ENCODE measurements at places on chromosomes 7 and 10. TPM values are rescaled to one million over a fixed set of nuclear protein-coding genes. Genes with fewer than 3 reads are reported as not detected.

GRCh38 chr10:116729243-116729642 lies 13.1 kb downstream of the HSPA12A start:
- peaks cover 17% of the 10 kb centered on the region for H3K4me1 ChIP-seq
- no peaks in the 10 kb centered on the region for H3K27me3 ChIP-seq
- H3K4me3 ChIP-seq = no peak overlapping the region
- H3K27ac ChIP-seq = no peak overlapping the region
- DNase-seq = no peak

DNA sequence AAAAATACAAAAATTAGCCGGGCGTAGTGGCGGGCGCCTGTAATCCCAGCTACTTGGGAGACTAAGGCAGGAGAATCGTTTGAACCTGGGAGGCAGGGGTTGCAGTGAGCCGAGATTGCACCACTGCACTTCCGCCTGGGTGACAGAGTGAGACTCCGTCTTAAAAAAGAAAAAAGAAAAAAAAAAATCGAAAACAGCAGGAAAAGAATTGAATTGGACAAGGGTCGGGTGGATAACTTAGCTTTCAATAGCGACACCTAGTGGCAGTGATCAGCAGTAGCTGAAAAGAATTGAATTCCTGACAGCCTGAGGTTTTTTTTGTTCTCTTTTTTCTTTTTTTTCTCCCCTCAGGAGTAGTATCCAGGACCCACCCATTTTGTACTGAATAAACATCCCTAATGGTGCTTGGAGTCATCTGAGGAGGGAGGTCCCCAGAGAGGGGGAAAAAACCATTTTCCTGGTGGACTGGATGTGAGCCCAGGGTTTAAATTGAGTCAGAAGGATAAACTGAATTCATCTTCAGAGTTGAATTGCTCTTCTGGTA lies 55.1 kb downstream of the CYCS start:
- no peak overlapping the region for H3K4me3 ChIP-seq
- peaks cover 22% of the 10 kb centered on the region for H3K4me1 ChIP-seq
- H3K27ac ChIP-seq = no peak overlapping the region
- H3K27me3 ChIP-seq = no peaks in the 10 kb centered on the region
- no peaks in the 10 kb centered on the region for H3K36me3 ChIP-seq

- no peak overlapping the region for H3K27ac ChIP-seq
- H3K4me1 ChIP-seq = no peaks in the 10 kb centered on the region
- DNase-seq = no peak
- no peak overlapping the region for H3K4me3 ChIP-seq
- no peaks in the 10 kb centered on the region for H3K27me3 ChIP-seq
Measured at GRCh38 chr10:16770670-16771069, 46.6 kb downstream of the RSU1 start.

DNA sequence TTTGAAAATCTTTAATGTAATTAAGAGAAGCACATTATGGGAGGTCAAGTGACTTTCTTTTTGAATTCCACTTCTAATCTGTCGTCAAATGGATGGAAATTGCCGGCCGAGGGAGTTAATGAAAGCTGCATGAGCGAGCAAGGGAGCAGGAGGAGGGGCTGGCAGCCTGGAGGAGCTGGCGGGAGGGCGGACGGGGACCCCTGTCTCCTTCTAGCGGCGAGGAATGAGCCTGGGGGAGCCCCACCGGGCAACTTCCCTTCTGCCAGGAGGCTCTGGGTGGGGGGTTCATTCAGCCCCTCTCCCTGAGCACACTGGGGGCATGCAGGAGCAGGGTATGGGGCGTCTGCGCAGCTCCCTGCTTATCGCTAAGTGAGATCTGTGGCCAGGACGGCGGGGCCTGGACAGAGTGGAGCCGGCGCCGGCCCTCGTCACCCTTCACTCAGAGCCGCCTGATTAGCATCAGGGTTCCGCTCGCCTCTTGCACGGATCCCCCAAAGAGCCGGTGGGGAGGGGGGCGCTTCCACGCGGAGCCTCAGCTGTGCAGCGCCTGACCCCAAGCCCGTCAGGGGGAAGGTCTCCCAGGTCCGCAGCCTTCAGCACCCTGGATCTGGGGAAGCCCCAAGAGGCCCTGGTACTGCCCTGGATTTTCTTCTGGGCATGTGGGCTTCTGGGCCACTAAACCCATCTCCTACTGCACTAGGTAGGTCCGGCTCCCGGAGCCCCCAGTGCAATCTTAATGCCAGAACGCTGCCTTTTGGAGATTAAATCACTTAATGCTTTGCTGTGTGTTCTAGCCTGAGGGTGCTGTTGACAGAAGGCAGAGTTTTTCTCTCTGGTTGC lies 680.8 kb downstream of the LRMDA start:
- no peak for DNase-seq
- H3K4me1 ChIP-seq = peaks cover 3% of the 10 kb centered on the region
- H3K27ac ChIP-seq = no peak overlapping the region
- H3K27me3 ChIP-seq = no peaks in the 10 kb centered on the region

- no peak overlapping the region for H3K27ac ChIP-seq
- no peak for DNase-seq
- H3K4me3 ChIP-seq = no peak overlapping the region
Measured at GRCh38 chr10:3166496-3167290, 5.9 kb downstream of the PITRM1 start.

- H3K36me3 ChIP-seq = no peaks in the 10 kb centered on the region
- H3K4me1 ChIP-seq = no peaks in the 10 kb centered on the region
- no peak overlapping the region for H3K27ac ChIP-seq
Measured at GRCh38 chr10:25417611-25418010, 242.8 kb downstream of the GPR158 start.

GRCh38 chr10:104657457-104657856 lies 16.4 kb downstream of the SORCS3 start:
- H3K27me3 ChIP-seq = no peaks in the 10 kb centered on the region
- DNase-seq = peak; percentile 44
- no peaks in the 10 kb centered on the region for H3K4me1 ChIP-seq
- no peak overlapping the region for H3K27ac ChIP-seq
- H3K36me3 ChIP-seq = no peaks in the 10 kb centered on the region

- no peaks in the 10 kb centered on the region for H3K36me3 ChIP-seq
- H3K27ac ChIP-seq = no peak overlapping the region
- DNase-seq = peak; percentile 31
- no peaks in the 10 kb centered on the region for H3K27me3 ChIP-seq
- peaks cover 31% of the 10 kb centered on the region for H3K4me1 ChIP-seq
- H3K4me3 ChIP-seq = no peak overlapping the region
Measured at GRCh38 chr10:6741541-6741941, 161.5 kb upstream of the PRKCQ start.

GRCh38 chr10:71868192-71868697 lies 17.2 kb upstream of the PSAP start:
- peaks cover 25% of the 10 kb centered on the region for H3K4me1 ChIP-seq
- peak; percentile 77 for DNase-seq
- H3K36me3 ChIP-seq = no peaks in the 10 kb centered on the region
- no peak overlapping the region for H3K4me3 ChIP-seq
- H3K27me3 ChIP-seq = no peaks in the 10 kb centered on the region

DNA sequence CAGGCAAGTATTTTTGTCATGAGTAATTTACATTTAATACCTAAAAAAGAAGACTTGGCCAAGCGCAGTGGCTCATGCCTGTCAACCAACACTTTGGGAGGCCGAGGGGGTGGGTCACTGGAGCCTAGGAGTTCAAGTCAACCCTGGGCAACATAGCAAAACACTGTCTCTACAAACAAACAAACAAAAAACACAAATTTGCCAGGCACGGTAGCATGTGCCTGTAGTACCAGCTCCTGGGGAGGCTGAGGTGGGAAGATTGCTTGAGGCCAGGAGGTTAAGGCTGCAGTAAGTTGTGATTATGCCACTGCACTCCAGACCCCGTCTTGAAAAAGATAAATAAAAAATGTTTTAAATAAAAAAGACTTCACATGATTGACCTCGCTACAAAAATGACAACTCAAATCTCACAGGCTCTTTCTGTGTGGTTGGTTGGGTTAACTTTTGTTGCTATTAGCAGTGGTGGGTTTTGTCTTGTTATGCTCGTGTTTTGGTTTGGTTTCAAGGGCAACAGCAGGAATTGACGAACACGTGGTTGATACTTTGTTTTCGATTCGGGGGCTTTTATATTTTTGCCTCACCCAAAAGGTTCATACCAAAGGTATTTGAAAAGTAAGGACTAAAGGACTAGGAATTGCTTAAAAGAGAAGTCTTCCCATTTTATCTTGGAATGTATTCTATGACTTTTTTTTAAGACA lies 227.2 kb upstream of the MKLN1 start:
- H3K4me3 ChIP-seq = no peak overlapping the region
- DNase-seq = no peak
- H3K27me3 ChIP-seq = no peaks in the 10 kb centered on the region
- no peak overlapping the region for H3K27ac ChIP-seq

DNA sequence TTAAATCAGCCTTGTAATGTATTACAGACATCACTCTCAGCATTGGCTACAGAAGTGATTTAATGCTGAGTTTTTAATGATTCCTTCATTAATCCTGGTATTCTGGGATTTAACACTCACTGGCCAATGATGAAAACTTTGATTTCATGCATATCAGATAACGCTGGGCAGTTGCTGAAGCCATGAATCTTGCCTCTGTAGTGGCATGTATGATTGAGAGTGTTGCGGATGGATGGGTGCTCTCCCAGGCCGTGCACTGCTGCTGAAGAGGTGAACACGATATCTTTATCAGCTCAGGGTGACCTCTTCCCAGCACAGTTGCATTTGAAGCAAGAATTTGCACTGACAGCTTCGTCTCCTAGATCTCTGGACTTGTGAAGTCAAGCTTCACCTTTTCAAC lies 168.7 kb downstream of the LRRC4 start:
- no peak overlapping the region for H3K27ac ChIP-seq
- 0 out of 2 replicates have a peak, but pooled peaks cover 14% of the 10 kb centered on the region for H3K4me1 ChIP-seq
- H3K27me3 ChIP-seq = no peaks in the 10 kb centered on the region
- no peaks in the 10 kb centered on the region for H3K36me3 ChIP-seq

DNA sequence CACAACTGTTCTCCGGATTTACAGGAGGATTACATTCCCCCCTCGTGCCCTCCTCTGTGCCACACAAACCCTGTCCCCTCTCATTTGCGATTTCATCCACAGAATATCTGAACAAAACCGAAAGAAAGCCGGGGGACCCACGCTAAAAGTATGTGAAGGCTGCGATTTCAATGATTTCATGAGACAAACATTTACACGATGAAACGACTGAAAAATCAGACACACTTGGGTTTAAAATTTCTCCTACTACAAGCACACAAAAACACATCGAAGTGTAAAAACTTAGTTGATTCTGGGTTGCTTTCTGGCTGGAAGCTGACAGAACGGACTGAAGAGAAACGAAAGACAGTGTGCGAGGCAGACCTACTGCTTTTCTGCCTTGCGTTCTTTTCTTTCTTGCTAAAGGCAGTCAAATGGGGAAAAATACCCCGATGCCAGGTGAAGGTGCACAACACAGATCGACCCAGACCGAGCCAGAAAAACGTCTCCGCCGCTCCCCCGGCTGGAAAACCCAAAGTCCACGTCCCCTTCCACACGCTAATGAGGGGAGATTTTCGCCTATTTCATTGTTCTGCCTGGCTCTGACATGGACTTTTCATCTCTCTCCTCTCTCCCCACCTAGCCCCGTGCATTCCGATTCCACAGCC lies 1.2 kb downstream of the HIPK2 start:
- peak; percentile 76 for DNase-seq
- no peaks in the 10 kb centered on the region for H3K36me3 ChIP-seq
- H3K4me3 ChIP-seq = peak overlapping the region; percentile 98
- peak overlapping the region; percentile 88 for H3K27ac ChIP-seq

DNA sequence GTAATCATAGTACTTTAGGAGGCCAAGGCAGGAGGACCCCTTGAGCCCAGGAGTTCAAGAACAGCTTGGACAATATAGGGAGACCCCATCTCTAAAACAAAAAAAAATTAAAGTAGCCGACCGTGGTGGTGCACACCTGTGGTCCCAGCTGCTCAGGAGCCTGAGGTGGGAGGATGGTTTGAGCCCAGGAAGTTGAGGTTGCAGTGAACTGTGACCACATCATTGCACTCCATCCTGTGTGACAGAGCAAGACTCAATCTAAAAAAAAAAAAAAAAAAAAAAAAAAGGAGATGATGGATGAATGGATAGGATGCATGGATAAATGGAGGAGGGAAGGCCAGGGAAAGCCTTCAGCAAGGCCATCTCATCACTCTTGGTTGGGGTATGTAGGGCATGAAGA lies 33.4 kb upstream of the BMPR1A start:
- H3K36me3 ChIP-seq = no peaks in the 10 kb centered on the region
- no peak for DNase-seq
- H3K4me1 ChIP-seq = no peaks in the 10 kb centered on the region

DNA sequence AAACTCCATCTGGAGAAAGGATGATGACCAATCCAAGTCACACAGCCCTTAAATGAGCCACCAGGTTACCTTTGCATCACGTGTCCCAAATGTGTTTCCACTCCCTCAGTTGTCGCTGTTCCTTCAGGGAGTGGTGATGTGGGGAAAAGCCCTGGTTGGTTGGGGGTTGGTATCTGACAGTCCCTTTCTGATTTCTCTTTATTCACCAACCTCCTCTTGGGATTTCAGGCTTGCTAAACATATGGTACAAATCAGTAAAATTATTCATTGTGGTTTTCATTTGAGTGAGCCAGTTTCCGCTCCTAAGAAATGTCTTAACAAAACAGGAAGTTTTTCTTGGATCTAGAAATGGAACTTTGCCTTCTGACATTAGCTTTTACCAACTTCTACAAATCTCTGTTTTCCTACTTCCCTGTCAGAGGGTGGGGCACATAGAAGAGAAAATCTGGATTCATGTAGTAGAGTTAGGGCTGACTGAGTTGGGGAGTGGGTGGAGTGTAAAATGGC lies 40.0 kb upstream of the KMT2E start:
- no peaks in the 10 kb centered on the region for H3K27me3 ChIP-seq
- peak; percentile 93 for DNase-seq
- peak overlapping the region; percentile 73 for H3K27ac ChIP-seq
- no peaks in the 10 kb centered on the region for H3K36me3 ChIP-seq
- H3K4me3 ChIP-seq = 0 out of 2 replicates have a peak overlapping the region, but pooled peaks have one; percentile 23

DNA sequence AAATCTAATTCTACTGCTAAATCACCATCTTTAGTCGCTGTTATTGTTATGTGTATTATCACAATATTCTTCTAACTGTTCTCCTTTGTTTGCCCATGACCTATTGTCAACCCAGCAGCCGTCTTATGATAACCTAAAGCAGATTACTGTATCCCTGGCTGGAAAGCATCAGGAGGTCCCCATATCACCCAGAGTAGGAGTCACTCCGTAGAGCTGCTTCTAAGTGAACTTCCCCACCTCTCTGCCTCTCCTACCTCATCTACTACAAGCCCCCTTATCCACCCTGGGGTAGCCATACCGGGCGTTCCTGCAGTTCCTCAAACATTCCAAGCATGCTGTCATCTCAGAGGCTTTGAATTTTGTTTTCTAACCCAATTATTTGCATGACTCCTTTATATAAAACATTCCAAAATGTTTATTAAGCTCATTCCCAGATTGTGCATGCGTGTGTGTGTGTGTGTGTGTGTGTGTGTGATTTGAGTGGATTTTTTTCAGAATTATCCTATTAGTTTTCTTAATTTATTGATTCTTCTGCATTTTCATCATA lies 39.7 kb downstream of the POU6F2 start:
- no peak overlapping the region for H3K4me3 ChIP-seq
- no peaks in the 10 kb centered on the region for H3K4me1 ChIP-seq
- H3K36me3 ChIP-seq = no peaks in the 10 kb centered on the region
- H3K27ac ChIP-seq = no peak overlapping the region

The HKDC1 gene
- 0.13 TPM for total RNA-seq

The SLC26A5 gene
- total RNA-seq = not detected
